ENCODE measurements at places on chromosomes 4 and X.
A peak's percentile ranks its signal among the peaks of the same experiment; 100 is the strongest.

DNA sequence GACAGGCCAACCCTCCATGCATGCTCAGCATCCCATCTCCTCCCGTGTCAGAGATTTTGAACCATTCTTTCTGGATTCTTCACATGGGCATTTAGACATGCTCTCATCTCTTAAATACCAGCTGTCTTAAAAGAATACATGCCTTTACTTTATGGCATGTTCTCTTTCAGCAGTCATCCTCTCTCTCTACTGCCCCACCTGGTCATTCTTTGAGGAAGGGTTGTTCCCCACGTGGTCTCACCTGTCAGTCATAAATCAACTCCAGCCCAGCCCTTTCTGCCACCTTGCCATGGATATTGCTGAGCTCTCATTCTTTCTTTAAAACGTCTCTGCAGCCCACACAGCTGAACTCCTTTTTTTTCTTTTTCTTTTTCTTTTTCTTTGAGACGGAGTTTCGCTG lies 111.3 kb downstream of the ARHGAP10 start:
- no peak for DNase-seq
- H3K27me3 ChIP-seq: no peaks in the 10 kb centered on the region
- H3K4me3 ChIP-seq: no peak overlapping the region
- no peak overlapping the region for H3K27ac ChIP-seq
- no peaks in the 10 kb centered on the region for H3K36me3 ChIP-seq

DNA sequence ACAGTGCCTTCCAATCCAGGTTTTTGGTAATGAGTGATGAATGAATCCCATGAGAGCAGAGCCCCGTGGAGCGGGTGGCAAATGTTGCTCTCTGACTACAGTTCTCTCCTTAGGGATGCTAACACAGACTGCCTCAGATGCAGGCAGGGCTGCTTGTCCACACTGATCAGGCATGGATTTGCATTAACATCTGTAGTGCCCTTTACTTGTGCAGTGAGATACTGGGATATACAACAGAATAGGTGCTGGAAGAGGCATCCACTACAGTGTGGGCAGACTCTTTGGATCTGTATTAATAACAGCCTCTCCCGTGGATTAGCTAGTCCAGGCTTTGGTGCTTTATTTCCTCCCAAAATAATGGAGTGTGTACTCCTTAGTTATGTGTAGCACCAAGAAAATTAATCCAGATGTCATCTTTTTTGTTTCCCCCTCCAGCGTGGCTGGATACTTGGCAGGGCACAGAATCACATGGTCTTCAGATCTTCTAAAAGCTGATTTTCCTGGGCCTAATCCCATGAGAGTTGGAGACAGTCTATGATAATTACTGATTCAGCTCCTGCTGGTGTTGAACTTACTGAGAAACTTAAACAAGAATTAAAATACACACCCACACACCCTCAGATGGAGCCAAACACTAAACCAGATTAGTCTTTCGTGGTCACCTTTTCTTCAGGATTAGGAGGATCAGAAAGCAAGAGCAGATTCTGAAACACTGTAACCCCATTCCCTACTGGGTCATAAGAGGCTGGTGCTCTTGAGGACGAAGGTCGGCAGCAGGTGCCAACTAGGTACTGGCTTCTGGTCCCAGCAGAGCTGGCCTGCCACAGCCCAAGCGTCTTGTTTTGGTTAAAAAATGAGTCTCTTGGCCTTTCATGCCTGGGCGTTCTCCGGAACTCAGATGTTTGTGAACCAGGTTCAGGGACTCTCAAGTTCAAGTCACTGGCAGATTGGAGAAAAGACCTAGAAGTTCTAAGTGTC lies 23.1 kb upstream of the NAP1L5 start:
- H3K4me1 ChIP-seq: no peaks in the 10 kb centered on the region
- no peaks in the 10 kb centered on the region for H3K36me3 ChIP-seq
- no peak overlapping the region for H3K4me3 ChIP-seq

DNA sequence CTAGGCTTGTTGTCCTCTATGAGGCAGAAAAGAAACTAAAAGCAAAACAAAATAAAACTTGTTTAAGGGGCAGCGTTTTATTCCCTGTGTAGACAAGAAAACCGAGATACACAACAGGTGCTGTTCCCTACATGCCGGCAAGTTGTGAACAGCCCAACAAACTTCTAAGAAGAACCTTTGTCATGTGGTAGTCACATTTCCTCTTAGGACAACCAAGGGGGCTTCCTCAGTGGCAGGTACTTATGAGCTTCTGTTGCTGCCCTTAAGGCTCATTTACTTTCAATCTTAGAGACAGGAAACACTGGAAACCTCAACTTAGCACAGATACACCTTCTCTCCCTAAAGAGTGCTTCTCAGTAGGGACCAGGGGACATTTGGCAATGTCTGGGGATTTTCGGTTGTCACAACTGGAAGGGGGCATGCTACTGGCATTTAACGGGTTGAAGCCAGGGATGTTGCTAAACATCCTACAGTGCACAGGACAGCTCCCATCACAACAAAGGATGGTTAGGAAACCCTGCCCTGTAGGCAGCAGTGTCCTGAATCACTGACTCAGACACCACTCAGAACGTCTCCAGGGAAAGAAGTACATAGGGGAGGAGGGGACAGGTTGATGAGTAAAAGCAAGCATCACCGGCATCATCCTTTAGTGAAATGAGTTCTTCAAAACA lies 111.0 kb downstream of the ASB9 start:
- no peaks in the 10 kb centered on the region for H3K4me1 ChIP-seq
- H3K27me3 ChIP-seq: no peaks in the 10 kb centered on the region
- DNase-seq: peak; percentile 33
- peak overlapping the region; percentile 48 for H3K27ac ChIP-seq
- peak overlapping the region; percentile 29 for H3K4me3 ChIP-seq

DNA sequence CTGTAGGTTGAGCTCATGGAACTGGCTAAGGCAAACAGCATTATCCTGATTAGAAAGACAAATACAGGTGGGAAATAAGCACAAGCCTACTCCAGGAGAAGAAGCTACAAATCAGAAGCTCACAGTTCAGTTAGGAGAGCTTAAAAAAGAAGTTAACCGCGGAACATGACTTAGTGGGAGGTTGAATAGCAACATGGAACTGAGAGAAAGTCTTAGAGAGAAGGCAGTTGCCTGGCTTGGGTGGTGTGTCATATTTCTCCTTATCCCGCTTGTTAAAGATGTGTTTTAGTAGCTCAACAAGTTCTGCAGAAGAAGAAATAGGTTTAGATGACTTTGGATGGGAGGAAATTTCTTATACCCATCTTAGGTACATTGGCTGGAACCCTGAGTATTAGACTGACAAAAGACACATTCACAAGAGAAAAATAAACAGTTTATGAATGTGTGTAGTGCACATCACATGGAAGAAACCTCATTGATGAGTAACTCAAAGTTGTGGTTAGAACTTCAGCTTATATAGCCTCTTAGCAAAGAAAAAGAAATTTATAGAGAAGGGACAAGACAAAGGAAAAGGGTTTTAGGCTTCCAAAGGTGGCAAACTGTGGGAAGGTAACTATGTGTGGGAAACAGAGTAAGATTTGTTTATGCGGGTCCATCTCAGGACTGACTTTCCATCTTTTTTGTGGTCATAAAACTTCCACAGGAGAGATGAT lies 37.4 kb upstream of the RXFP1 start:
- H3K27me3 ChIP-seq: no peaks in the 10 kb centered on the region
- H3K4me3 ChIP-seq: no peak overlapping the region
- H3K4me1 ChIP-seq: no peaks in the 10 kb centered on the region
- H3K36me3 ChIP-seq: no peaks in the 10 kb centered on the region
- no peak for DNase-seq

DNA sequence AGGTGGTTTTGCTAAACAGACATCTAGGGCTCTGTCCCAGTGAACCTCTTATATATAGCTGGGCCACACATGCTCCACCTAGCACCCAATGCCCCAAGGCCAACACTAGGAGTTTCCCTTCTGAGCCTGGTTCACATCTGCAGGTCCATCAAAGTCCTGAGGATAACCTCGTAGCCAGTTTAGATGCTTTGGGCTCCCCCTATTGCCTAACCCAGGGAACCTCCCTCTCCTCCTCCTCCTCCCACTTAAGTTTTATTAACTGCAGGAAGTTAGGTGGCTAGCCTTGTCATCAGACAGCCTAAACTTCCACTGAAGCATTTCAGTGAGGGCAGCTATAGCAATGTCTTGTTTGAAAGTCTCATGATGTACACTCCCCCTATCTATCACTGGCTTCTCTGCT lies 88.0 kb downstream of the GUCY2F start:
- no peak for DNase-seq
- H3K36me3 ChIP-seq: no peaks in the 10 kb centered on the region
- no peaks in the 10 kb centered on the region for H3K27me3 ChIP-seq
- H3K4me3 ChIP-seq: no peak overlapping the region
- no peaks in the 10 kb centered on the region for H3K4me1 ChIP-seq
- no peak overlapping the region for H3K27ac ChIP-seq

DNA sequence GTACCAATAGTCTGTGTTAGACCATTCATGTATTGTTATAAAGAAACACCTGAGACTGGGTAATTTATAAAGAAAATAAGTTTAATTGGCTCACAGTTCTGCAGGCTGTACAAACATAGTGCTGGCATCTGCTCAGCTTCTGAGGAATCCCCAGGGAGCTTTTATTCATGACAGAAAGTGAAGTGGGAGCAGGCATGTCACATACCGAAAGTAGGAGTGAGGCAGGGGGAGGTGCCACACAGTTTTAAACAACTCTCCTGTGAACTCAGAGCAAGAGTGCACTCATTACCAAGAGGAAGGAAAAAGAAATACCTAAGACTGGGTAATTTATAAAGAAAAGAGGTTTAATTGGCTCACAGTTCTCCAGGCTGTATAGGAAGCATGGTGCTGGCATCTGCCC lies 591.2 kb downstream of the PPP4R3C start:
- no peak overlapping the region for H3K27ac ChIP-seq
- no peak overlapping the region for H3K4me3 ChIP-seq
- H3K4me1 ChIP-seq: no peaks in the 10 kb centered on the region
- H3K27me3 ChIP-seq: no peaks in the 10 kb centered on the region
- H3K36me3 ChIP-seq: no peaks in the 10 kb centered on the region

DNA sequence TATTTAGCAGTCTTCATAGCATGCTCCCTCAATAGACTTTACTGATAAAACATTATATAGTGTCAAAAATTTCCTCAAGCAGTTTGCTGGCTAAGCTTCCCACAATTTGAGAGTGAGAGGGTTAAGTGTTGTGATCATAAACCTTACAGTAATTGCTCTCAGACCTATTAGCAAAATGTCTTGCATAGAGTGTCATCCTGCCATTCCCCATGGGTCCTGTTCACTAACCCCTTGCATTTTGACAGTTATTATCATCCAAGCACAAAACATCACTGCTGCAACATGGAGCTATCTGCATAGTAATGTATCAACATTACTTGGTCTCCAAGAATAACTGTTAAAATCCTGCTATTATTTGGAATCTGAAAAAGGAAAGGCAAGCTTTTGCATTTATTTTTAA lies 196.1 kb upstream of the GK2 start:
- H3K4me3 ChIP-seq: no peak overlapping the region
- no peak for DNase-seq
- H3K36me3 ChIP-seq: no peaks in the 10 kb centered on the region
- H3K4me1 ChIP-seq: no peaks in the 10 kb centered on the region
- no peak overlapping the region for H3K27ac ChIP-seq

DNA sequence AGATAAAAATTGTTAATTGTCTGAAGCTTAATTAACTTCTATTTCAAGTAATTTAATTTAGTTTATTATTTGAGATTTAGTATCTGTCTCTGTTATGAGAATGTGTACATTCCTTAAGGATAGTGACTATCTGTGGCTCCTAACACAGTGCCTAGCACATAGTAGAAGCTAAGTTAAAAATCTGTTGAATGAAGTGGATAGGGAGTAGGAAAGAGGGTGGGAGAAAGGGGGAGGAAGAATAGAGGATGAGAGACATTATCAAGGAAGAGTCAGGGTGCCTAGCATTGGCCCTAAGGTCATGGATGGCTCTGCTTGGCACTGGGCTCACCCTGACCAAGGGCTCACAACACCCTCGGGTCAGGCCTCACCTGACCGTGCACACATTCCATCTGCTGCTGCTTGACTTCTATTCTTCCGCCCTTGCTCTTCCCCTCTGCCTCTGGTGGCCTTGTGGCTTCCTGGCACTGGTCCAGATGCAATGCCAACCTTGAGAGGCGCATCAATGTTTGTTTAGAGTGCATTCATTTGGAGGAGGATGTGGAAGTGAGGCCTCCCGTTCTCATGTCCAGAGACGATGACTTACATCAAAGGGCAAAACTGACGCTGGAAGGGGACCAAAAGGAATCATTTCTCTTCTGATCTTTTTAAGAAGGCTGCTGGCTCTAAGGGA lies 42.3 kb downstream of the TRIM2 start:
- H3K27ac ChIP-seq: no peak overlapping the region
- no peak for DNase-seq
- no peak overlapping the region for H3K4me3 ChIP-seq
- H3K4me1 ChIP-seq: peaks cover 5% of the 10 kb centered on the region
- H3K36me3 ChIP-seq: no peaks in the 10 kb centered on the region

- H3K27me3 ChIP-seq: no peaks in the 10 kb centered on the region
- peaks cover 3% of the 10 kb centered on the region for H3K36me3 ChIP-seq
- peak overlapping the region; percentile 93 for H3K27ac ChIP-seq
- H3K4me3 ChIP-seq: no peak overlapping the region
- DNase-seq: no peak
These were observed 38.2 kb downstream of the NLGN3 start for GRCh38 chrX:71182871-71183270.

DNA sequence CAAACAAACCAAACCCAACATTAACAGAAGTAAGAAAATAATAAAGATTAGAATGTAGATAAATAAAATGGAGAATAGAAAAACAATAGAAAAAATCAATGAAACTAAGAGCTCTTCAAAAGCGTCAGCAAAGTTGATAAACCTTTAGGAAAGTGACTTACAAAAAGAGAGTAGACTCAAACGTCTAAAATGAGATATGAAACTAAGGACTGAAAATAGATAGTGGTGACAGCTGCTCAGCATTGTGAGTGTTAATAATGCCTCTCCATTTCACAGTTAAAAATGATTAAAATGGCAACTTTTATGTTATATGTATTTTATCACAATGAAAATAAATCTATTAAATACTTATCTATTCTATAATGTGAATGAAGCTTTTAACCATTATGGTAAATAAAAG lies 125.7 kb upstream of the CPXCR1 start:
- no peak overlapping the region for H3K4me3 ChIP-seq
- no peaks in the 10 kb centered on the region for H3K4me1 ChIP-seq
- no peaks in the 10 kb centered on the region for H3K27me3 ChIP-seq
- no peak overlapping the region for H3K27ac ChIP-seq
- no peak for DNase-seq
- no peaks in the 10 kb centered on the region for H3K36me3 ChIP-seq

- no peak for DNase-seq
- peaks cover 7% of the 10 kb centered on the region for H3K4me1 ChIP-seq
- no peaks in the 10 kb centered on the region for H3K27me3 ChIP-seq
- H3K4me3 ChIP-seq: no peak overlapping the region
- H3K27ac ChIP-seq: no peak overlapping the region
These were observed 25.3 kb downstream of the FAM241A start for GRCh38 chr4:112170451-112170993.

DNA sequence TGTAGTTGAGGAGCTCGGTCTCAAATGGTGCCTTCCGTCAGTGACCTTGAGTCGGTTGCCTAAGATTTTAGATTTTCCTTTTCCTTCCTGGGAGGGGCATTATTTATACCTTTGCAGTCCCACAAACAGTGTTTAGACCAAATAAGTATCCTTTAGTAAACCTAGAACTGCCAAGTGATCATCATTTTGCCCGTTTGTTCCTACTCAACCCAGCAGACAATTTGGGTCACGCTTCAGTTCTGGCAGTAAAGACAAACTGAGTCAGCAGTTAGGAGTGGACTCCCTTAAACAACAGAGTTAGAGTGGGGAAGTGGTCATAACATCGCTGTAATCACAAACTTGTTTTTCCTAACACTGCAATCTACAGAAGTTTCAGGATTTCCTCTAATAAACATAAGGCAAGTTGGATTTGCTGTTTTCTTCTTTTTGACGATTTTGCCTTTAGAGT lies 777 bp upstream of the WDFY3 start:
- no peak overlapping the region for H3K4me3 ChIP-seq
- H3K4me1 ChIP-seq: no peaks in the 10 kb centered on the region
- H3K27ac ChIP-seq: no peak overlapping the region
- DNase-seq: no peak
- no peaks in the 10 kb centered on the region for H3K27me3 ChIP-seq

All from GM12878 (cell line).